Stimulated activated naive B cell treated with anti-CD40 and anti-IgM and Interleukin-4, amounts not matched to agents 10 μg/mL and 1 μg/mL and 100 μg/mL, for 72 hours (primary cell): ENCODE measurements at places on chromosomes 13 and 19.

DNA sequence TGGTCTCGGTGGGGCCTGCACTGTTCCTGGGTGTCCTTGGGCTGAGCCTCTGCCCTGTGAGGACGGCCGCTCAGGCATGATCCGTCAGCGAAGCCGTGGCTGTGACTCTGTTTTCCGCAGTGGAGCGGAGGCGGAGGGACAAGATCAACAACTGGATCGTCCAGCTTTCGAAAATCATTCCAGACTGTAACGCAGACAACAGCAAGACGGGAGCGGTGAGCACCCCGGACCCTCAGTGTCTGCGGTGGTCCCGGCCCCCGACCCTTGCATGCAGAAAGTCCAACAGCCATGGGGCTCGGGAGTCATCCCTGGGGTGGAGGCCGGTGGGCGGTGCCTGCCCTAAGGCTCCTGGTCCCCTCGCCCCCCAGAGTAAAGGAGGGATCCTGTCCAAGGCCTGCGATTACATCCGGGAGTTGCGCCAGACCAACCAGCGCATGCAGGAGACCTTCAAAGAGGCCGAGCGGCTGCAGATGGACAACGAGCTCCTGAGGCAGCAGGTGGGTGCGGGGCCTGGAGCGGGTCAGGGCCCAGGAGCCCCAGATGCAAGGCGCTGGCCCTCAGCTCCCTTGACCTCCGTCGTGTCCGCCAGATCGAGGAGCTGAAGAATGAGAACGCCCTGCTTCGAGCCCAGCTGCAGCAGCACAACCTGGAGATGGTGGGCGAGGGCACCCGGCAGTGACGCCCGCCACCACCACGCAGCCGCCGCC is 3.6 kb upstream of the HAMP start:
- H3K4me1 ChIP-seq: peaks cover 36% of the 10 kb centered on the region
- peaks cover 52% of the 10 kb centered on the region for H3K36me3 ChIP-seq
- no peak overlapping the region for H3K4me3 ChIP-seq
- no peak overlapping the region for H3K27ac ChIP-seq

- no peaks in the 10 kb centered on the region for H3K36me3 ChIP-seq
- H3K4me3 ChIP-seq: no peak overlapping the region
- peaks cover 32% of the 10 kb centered on the region for H3K27me3 ChIP-seq
- no peak for DNase-seq
- H3K4me1 ChIP-seq: peaks cover 5% of the 10 kb centered on the region
Measured at GRCh38 chr19:6610934-6611852, 20.2 kb upstream of the CD70 start.

GRCh38 chr13:29943686-29944085 is 93.3 kb upstream of the UBL3 start:
- H3K27ac ChIP-seq: no peak overlapping the region
- no peak overlapping the region for H3K4me3 ChIP-seq
- H3K36me3 ChIP-seq: no peaks in the 10 kb centered on the region
- no peaks in the 10 kb centered on the region for H3K4me1 ChIP-seq

- peaks cover 26% of the 10 kb centered on the region for H3K36me3 ChIP-seq
- no peak overlapping the region for H3K4me3 ChIP-seq
- H3K27me3 ChIP-seq: no peaks in the 10 kb centered on the region
- DNase-seq: no peak
Measured at GRCh38 chr13:99386495-99386894, 79.3 kb upstream of the GPR183 start.

- H3K27me3 ChIP-seq: peaks cover 12% of the 10 kb centered on the region
- H3K36me3 ChIP-seq: no peaks in the 10 kb centered on the region
- no peak overlapping the region for H3K27ac ChIP-seq
Measured at GRCh38 chr13:47168618-47169017, 271.8 kb upstream of the HTR2A start.

DNA sequence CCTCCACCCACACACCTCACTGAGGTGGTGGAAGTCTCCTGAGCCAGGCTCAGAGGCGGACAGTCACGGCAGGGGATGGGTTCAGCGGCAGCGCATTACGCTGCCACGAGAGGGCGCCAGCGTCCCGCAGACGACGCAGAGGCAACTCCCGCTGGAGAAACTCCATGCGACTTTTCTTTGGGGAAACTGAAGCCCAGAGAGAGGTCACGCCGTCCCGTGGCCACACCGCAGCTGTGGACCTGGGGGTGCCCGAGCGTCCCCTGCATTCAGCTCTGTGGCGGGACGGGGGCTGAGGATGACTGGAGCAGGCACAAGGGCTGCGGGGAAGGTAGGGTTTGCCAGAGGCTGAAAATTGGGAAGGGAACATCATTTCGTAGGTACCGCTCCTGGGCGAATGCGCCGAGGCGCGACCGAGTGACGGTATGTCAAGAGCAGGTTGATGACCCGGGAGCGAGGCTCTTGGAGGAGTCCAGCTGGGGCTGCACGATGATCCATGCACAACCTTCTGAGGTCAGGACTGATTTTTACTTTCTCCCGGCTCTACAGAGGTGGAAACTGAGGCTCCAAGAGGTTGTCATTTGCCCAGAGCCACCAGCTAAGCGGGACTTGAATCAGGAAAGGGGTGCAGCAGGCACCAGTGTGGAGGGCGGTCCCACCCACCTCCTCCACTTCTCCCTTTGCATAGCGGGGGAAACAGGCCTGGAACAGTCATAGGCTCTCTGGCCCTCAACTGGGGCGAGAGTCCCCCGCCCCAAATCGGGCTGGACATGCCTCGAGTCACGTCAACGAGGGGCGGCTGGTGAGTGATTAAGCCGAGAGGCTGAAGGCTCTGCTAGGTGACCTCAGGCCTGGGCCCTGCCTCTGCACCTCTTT is 690 bp upstream of the ARRDC2 start:
- peaks cover 30% of the 10 kb centered on the region for H3K36me3 ChIP-seq
- no peaks in the 10 kb centered on the region for H3K27me3 ChIP-seq
- H3K4me3 ChIP-seq: peak overlapping the region; percentile 94
- H3K4me1 ChIP-seq: peaks cover 17% of the 10 kb centered on the region
- peak overlapping the region; percentile 96 for H3K27ac ChIP-seq

DNA sequence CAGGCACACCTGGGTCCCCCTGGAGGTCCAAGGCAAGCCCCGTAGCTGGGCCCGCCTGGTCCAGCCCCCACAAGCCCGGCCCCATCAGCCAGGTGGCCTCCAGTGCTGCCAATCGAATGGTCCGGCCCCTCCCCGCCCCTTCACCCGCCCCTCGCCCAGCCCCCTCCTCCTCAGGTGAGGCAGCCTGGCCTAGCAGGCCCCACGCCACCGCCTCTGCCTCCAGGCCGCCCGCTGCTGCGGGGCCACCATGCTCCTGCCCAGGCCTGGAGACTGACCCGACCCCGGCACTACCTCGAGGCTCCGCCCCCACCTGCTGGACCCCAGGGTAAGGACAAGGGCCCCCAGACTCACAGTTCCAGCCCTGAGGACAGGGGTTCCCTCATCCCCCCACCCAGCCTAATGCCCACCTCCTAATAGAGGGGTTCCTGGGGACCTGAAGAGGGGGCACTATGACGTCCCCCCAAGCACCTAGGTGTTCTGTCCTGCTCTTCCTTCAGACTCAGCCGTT is at the start of gene HPN:
Gene HPN (plus strand): TSS at position 174 of the 508 bp plus-strand sequence. CDS start 786 bp downstream, outside the sequence.
- H3K36me3 ChIP-seq: no peaks in the 10 kb centered on the region
- peaks cover 35% of the 10 kb centered on the region for H3K27me3 ChIP-seq
- DNase-seq: no peak
- peak within 1 kb of the TSS; percentile 59 for H3K27ac ChIP-seq

GRCh38 chr13:78976696-78977095 is 317.7 kb upstream of the OBI1 start:
- peaks cover 5% of the 10 kb centered on the region for H3K4me1 ChIP-seq
- no peaks in the 10 kb centered on the region for H3K36me3 ChIP-seq
- no peak overlapping the region for H3K27ac ChIP-seq
- peaks cover 7% of the 10 kb centered on the region for H3K27me3 ChIP-seq

- no peak overlapping the region for H3K4me3 ChIP-seq
- H3K36me3 ChIP-seq: peaks cover 4% of the 10 kb centered on the region
- no peak overlapping the region for H3K27ac ChIP-seq
- H3K4me1 ChIP-seq: peaks cover 10% of the 10 kb centered on the region
Measured at GRCh38 chr19:38952395-38953165, 21.8 kb downstream of the MRPS12 start.

- H3K4me1 ChIP-seq: peaks cover 3% of the 10 kb centered on the region
- no peaks in the 10 kb centered on the region for H3K27me3 ChIP-seq
- DNase-seq: no peak
- H3K27ac ChIP-seq: no peak overlapping the region
Measured at GRCh38 chr19:5086725-5087439, 118.0 kb downstream of the KDM4B start.

DNA sequence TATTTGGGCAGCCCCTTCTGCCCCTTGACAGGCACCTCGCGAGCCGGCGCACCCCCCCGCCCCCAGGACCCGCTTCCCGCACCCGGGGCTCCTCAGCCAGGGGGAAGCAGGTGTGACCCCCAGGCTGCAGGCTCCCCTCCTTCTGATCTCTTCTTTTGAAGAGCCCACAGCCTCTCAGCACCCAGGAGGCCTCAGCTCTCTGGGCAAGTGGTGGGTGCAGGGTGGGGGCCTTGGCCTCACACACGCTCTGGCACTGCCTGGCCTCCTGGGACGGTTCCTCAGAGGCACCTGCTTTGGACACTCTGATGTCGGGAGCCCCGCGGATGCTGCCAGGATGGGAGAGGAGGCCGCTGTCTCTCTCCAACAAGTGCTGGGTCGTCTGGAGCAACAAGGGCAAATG is 1.5 kb upstream of the C13orf46 start:
- H3K27ac ChIP-seq: no peak overlapping the region
- peaks cover 5% of the 10 kb centered on the region for H3K4me1 ChIP-seq
- no peak for DNase-seq

- DNase-seq: no peak
- H3K4me3 ChIP-seq: no peak overlapping the region
- H3K36me3 ChIP-seq: peaks cover 14% of the 10 kb centered on the region
- H3K27me3 ChIP-seq: no peaks in the 10 kb centered on the region
Measured at GRCh38 chr19:16598848-16599247, 26.6 kb upstream of the SLC35E1 start.

DNA sequence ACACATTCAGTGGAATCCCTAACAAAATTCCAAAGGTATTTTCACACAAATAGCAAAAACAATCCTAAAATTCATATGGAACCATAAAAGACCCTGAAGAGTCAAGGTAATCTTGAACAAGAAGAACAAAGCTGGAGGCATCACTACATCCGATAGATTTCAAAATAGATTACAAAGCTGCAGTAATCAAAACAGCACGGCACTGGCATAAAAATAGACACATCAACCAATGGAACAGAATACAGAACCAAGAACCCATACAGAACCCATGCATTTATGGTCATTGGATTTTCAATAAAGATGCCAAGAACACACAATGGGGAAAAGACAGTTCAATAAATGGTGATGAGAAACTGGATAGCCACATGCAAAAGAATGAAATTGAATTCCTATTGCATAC is 32.5 kb downstream of the ZNF566 start:
- DNase-seq: no peak
- H3K4me3 ChIP-seq: no peak overlapping the region
- H3K36me3 ChIP-seq: peaks cover 83% of the 10 kb centered on the region
- H3K27me3 ChIP-seq: no peaks in the 10 kb centered on the region
- H3K4me1 ChIP-seq: no peaks in the 10 kb centered on the region
- H3K27ac ChIP-seq: no peak overlapping the region

DNA sequence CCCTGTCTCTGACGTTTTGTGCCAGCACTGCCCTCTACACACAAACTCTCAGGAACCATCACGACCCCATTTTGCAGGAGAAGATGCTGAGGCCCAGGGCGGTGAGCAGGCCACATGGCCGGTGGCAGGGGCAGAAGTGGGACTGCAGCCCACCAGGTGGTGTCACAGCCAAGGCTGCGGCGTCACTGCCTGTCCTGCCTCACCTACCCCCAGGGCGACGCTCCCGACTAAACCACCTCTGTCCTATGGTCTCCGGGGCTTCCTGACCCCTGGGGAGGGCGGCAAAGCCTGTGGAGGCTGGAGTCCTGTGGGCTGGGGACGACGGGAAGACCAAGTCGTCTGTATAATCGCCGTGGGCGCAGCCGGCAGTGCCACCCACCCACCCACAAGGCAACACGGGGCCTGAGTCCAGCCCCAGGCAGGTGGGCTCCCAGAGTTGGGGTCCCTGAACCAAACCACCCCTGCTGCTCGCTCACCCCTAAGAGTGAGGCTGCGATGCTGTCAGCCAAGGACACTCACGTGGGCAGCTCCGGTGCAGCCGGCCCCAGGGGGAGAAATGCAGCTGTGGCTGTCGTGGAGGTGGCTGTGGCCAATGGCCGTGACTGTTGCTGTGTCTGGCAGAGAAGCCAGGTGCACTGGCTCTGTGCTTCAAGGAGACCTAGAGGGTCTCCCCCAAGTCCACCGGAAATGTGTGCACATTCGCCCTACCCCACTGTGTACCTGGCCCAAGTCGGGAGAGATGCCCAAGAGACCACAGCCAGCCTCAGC is 29.7 kb downstream of the RASA3 start:
- no peaks in the 10 kb centered on the region for H3K27me3 ChIP-seq
- no peak for DNase-seq
- no peaks in the 10 kb centered on the region for H3K36me3 ChIP-seq
- H3K27ac ChIP-seq: peak overlapping the region; percentile 42
- H3K4me1 ChIP-seq: peaks cover 44% of the 10 kb centered on the region
- no peak overlapping the region for H3K4me3 ChIP-seq

DNA sequence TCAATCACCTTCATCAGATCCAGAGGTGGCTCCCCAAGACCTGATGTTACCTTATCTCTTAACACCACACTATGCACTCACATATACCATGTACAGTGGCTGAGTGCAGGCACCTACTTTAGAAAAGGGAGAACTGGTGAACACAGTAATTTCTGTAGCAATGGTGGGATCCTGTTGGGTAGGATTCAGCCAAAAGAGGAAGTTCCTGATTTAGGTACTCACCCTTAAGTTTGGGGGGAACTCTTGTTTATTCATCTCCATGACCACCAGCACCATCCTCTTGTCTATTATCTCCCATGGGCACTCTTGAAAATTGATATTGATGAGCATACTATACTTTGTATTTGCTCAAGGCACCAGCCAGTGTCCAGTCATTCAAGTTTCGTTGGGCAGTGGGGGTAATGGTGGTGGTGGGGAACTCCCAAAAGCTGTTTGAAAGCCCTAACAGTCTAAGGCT is 324.4 kb downstream of the LMO7 start:
- peaks cover 4% of the 10 kb centered on the region for H3K27me3 ChIP-seq
- no peaks in the 10 kb centered on the region for H3K36me3 ChIP-seq
- H3K4me1 ChIP-seq: peaks cover 2% of the 10 kb centered on the region
